ENCODE measurements at places on chromosomes 7 and 10.

GRCh38 chr7:93147363-93147762, 822 bp downstream of the SAMD9L start:
- DNase-seq = peak; percentile 10

GRCh38 chr10:110411047-110411410, 86.7 kb upstream of the DUSP5 start:
- no peak for DNase-seq

DNA sequence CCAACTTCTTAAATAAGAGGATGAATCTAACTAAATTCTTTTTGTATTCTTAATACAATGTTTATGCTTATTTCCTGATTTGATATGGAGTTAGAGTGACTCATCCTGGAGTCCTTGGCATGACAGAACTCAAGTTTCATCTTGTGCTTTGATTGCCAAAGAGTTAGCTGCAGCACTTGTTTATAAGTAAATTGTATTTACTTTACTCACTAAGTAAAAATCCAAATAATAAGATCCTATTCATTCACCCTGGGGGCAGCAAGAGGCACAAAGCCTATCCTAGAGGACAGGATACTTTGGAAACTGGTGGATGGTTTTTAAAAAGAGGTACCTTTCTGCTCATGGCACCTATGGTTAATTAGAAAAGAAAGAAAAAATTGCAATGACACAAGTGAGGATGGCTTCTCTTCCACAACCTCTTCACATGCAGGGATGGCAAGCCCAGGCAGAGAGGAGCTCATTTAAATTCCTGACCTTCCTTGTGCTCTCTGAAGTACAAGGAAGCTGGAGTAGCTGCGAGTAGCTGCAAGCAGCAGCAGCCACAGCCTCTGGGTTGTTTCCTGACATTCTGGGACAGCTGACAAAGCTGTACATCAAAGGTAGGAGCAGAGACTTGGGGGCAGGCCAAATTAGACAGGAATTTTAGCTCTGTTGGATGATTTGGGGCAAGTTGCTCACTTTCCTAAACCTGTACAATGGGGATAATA, 28.5 kb upstream of the CROT start:
- no peak for DNase-seq

DNA sequence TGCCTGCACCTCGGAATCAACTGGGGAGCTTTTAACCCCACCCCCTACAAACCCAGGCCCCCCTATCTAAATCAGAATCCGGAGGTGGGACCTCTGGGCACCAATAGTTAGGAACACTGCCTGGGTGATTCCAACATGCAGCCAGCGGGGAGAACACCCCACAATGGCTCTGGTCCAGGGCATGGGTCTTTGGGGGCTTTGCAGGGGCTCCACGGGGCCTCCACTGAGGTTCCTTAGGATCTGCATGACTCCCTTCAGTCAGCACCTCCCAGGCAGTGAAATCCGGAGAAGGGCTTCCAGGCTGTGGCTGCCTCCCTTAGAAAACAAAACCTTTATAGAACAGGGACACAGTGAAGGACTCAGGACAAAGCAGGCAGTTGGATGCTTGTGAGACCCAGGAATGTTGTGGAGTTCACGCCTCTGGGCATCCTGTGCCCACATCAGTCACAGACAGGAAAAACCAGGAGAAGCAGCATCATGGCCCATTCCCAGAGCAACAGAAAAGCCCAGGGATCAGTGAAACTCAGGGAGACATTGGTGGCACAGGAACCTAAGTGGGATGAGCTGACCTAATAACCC, 16.5 kb upstream of the AOC1 start:
- no peak for DNase-seq

DNA sequence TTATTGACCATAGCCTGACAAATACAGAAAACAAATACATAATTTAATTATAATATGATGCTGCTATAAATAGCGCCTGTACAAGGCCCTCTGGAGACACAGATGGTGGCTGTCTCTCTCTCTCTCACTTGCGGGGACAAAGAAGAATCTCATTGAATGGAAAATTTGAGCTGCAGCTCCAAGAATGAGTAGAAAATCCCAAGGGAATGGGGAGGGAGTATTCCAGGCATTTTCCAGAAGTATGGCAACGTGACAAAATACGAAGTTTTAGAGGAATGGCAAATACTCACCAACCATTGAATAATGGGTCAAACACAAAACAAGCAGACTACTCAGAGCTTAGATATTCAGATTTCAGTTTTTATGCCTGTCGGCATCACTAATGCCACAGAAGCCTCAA, 179.9 kb downstream of the NRP1 start:
- DNase-seq = no peak

- no peak for DNase-seq
Observed at GRCh38 chr10:72557362-72557761, 68.5 kb downstream of the MICU1 start.

GRCh38 chr7:82677493-82677892, 233.9 kb upstream of the CACNA2D1 start:
- no peak for DNase-seq

DNA sequence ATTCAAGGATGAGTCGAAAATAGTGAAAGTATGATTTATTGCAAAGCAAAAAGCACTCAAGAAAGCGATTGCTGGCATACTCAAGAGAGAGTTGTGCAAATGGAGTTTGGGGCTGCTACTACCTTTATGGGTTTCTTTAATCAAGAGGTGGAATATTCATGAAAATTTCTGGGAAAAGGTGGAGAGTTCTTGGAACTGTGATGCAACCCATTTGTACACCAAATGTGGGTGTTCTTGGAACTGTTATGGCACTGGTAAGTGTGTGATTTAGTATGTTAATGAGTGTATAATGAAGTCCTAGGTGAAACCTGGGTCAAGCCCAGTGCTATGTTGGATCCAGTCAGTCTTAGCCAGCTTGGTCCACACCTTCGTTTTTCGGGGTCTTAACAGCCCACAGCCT, 3.4 kb upstream of the VOPP1 start:
- DNase-seq = no peak

- DNase-seq = no peak
Observed at GRCh38 chr10:74255888-74256357, 104.9 kb downstream of the ADK start.

DNA sequence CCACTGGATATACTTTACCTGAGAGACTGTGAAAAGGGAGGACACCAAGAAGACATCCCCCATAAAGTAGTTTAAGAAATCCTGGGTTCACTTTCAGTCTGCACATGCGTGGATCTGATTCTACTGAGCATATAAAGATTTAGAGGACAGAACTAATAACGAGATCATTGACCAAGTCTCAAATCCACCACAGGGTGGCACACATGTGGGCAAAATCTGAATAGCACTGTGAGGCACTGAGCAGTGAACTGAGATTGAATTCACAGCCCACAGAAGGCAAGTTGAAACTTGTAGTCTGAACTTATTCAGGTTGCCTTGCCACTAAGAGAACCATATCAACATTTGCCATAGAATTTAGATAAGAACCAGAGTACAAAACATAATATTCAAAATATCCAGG, 818.6 kb downstream of the GRID1 start:
- no peak for DNase-seq

DNA sequence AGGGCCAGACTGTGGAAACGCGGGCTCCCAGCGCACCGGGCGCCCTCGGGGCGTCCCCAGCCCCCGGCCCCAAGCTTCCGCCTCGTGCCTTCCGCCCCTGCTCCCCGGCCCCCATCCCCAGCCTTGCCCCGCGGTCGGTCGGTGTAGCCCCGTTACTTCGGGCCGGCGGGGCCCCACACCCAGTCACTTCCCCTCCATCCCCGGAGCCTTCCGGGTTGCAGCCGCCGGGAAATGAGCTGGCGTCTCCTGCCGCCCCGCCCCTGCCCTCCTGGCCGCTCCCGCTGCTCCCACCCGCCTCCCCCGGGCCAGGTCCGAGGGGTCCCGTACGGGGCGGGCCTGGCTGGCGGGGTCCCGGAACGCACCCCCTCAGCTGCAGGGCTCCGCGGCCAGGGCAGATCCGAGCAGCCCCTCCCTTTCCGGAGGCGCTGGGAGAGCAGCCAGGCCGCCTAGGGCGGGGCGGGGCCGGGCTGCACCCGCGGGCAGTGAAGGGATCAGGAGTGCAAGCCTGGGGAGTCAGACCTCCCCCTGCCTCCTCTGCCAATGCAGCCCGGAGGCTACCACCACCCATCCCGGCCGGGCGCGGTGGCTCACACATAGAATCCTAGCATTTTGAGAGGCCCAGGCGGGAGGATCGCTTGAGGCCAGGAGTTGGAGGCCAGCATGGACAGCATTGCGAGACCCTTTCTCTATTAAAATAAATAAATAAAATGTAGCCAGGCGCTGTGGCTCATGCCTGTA, 709 bp downstream of the ARPC1B start:
- peak; percentile 25 for DNase-seq

GRCh38 chr10:129811208-129811607, 152.9 kb downstream of the EBF3 start:
- DNase-seq = no peak

- DNase-seq = no peak
Observed at GRCh38 chr7:47331179-47331565, 250.7 kb downstream of the TNS3 start.

DNA sequence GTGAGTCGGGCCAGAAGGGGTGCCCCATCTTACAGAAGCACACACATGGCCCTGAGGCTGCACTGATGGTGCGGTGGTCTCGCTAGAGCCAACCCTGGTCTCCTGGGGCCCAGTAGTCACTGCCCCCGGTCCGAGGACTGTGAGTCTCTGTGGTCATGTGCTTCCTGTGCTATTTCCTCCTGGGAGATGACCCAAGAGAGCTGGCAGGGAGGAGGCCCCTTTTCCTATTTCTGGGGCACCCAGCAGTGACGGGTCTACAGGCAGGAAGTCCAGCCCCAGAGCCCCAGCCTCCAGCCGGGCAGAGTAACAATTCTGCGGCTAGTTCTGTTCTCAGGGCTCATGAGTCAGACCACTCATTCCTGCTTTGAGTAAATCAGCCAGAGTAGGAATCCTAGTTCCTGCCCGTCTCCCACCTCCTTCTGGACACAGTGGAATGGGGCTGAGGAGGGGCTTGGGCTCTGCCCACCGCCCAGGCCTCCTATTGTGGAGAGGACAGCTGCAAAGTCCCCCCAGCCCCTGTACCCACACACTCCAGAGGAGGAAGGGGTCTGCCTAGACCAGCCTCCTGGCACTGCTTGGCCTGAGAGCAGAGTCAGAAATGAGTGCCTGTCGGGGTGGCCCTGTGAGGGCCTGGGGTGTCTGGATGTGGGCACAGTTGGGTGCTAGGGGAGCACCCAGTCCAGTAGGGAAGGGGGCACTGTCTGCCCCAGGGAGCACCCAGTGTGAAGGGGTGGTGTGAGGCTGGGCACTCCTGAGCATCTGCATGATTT, 80.5 kb upstream of the PPIF start:
- DNase-seq = no peak

GRCh38 chr7:92797693-92798092, 38.7 kb downstream of the CDK6 start:
- DNase-seq = no peak

GRCh38 chr10:97820096-97820704, 29.4 kb upstream of the GOLGA7B start:
- no peak for DNase-seq

- DNase-seq = no peak
Observed at GRCh38 chr7:149790146-149790548, 16.8 kb upstream of the ZNF467 start.

- no peak for DNase-seq
Observed at GRCh38 chr10:68897336-68897741, 3.8 kb upstream of the DDX50 start.

- DNase-seq = no peak
Observed at GRCh38 chr10:125003901-125004467, 62.1 kb downstream of the ZRANB1 start.

- DNase-seq = no peak
Observed at GRCh38 chr7:14793151-14793550, 109.4 kb downstream of the DGKB start.

DNA sequence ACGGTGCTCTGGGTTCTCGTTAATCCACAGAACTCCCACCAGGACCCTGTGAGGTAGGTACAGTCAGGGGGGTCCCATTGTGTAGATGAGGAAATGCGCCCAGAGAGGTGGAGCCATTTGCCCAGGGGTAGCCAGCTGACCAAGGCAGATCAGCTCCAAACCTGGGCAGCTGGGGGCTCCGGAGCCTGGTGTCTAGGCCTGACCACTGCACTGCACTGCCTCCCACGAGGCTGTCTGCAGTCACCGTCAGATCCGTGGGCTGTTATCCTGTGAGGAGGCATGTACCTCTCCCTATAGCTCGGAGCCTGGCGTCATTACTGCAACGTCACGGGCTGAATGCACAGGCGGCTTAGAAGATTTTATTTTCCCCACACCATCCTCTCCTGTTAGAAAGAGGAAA, 411.8 kb upstream of the FOXK1 start:
- no peak for DNase-seq

- DNase-seq = no peak
Observed at GRCh38 chr10:49298671-49298982, 343 bp upstream of the C10orf71 start.

GRCh38 chr10:101145750-101146391, 14.8 kb downstream of the TLX1 start:
- no peak for DNase-seq

DNA sequence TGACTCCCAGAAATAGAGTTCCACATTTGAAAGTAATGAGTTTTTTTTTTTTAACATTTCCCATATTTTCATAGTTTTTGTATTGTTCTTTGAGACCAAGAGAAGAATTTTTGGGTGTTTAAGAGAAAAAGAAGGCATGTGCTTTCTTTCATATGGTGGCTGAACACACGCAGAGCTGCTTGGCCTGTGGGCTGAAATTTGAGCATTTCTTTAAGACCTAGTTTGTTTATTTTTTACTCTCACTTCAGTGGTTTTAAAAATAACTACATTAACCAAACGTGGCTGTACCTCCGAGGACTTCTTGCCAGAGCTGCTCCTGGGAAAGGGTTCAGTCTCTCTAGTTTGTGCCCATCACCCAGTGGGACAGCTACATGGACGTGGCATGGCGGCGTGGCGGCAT, 58.3 kb downstream of the INPP5A start:
- no peak for DNase-seq

DNA sequence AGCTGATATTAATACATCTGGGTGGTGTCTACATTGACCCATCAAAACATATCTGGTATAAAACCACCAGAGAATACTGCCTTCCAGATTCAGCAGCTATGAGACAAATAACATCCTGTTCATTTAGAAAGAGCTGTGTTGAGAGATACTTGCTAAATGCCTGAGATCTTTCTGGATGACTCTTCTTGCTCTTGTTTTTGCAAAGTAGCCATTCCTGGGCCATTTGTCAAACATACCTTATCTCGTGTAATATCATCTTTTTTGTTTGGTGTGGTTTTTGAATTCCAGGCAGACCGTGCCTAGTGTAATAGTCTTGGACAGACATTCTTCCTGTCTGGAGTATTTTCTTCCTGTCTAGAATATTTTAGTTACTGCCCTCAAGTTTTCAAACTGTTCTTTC, 74.7 kb upstream of the PRR15 start:
- no peak for DNase-seq
